ENCODE measurements at places on chromosomes 5 and 9.

DNA sequence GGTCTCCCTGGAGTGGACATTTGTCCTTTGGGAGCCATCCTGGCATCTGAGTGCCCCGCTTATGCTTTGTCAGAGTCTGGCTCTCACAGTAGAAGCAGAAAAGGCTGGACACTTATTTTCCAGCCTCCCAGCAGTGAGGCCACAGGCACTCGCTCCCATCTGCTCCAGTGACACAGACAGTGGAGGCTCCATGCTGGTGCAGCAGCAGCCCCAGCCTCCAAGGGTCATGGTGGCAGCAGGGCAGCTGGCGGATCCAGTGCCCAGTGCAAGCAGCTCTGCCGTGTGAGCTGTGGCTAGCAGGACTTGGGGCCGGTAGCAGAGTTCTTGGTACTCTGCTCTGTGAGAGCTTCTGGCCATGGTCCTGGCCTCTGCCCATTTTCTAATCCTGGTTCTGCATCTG, 157.3 kb upstream of the ALDH1B1 start:
- no peak for DNase-seq

DNA sequence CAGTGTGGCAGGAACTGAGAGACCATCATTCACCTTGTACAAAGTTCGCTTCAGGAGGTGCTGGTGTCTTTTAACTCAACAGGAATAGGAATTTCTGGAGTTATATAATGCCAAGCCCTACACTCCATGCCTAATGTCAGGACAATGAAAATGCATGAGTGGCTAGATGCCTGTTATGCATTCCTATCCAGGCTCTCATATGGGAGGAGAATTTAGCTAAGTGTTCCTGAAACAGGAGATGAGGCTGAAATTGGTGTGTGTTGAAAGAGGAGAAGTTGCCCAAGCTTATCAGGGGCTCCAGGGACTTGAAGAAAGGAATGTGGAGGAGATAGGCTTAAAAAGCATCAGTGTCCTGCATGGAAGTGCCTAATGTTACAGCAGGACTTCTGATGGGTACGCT, 26.8 kb upstream of the PRUNE2 start:
- no peak for DNase-seq

GRCh38 chr9:135874859-135875258, 32.5 kb downstream of the CAMSAP1 start:
- no peak for DNase-seq

DNA sequence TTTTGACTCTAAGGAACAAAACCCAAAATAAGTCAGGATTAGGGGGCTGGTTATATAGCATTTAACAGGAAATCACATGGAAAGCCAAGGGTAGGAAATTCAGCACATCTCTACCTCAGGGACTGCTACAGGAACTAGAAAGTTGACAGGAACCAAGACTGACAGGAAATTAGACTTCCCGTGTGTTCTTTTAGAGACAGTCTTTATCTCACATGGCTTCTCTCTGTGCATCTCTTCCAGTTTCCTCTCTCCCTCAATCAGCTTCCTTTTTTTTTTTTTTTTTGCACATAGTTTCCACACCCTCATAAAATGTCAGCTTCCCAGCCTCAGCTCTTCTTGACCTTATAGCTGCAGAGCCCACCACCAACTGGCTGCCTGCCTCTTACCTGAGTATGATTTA, 4.8 kb downstream of the RECK start:
- no peak for DNase-seq

GRCh38 chr9:107108342-107109130, 174.5 kb upstream of the RAD23B start:
- DNase-seq = no peak

DNA sequence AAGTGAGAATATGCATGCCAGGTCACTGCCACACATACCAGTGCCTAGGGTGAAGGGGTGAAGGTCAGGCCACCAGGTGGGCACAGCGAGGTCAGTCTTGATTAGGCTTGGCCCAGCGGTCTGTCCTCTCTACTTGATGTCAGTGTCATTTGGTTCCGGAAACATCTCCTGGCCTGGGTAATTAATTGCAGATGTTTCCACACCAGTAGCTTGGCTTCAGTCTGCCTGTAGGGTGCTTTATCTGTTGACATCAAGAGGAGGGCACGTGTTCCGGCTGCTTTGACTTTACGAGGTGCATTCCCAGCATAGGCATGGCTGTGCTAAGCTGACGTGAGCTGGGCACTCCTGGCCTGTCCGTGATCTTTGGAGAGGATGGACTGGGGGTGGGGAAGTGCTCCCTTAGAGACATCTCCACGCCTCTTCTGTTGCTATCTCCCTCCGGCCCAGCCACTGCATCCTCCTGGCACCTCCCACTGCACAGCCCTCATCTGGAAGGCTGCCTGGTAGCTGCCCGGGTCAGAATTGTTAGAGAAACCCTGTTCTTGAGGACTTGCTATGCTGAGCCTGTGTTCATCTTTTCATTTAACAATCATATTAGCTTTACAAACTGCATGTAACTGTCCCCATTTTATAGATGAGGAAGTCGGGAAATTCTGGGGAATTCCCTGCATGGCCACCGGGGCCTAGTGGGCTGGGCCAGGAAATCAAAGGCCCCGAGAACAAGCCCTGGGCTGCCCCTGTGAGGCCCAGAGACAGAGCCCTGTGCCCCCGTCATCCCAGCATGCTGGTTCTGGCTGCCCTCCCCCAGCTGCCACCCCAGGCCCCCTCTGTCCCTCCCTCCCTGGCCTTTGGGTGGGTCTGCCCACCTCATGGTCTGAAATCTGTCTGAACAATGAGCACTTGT, 29.1 kb downstream of the JADE2 start:
- no peak for DNase-seq

- DNase-seq = no peak
Measured at GRCh38 chr5:143182901-143183820, 220.3 kb downstream of the NR3C1 start.

DNA sequence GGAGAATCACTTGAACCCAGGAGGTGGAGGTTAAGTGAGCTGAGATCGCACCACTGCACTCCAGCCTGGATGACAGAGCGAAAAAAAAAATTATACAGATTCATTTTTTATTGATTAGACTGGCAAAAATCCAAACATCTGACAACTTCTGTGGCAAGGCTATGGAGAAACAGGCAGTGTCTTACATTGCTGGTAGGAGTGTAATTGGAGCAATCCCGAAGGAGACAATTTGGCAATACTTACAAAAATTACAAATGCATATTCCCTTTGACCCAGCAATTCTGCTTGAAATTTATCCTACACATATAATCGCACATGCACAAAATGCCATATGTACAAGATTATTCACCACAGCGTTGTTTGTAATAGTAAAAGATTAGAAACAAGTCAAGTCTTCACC, 86.8 kb downstream of the MAPKAP1 start:
- no peak for DNase-seq

- no peak for DNase-seq
Measured at GRCh38 chr5:124697933-124698591, 48.4 kb downstream of the ZNF608 start.

GRCh38 chr9:3014178-3014577, 170.3 kb upstream of the PUM3 start:
- no peak for DNase-seq

- DNase-seq = no peak
Measured at GRCh38 chr9:132908635-132909034, 29.9 kb downstream of the SPACA9 start.

GRCh38 chr5:167923396-167923795, 368.0 kb upstream of the WWC1 start:
- no peak for DNase-seq

DNA sequence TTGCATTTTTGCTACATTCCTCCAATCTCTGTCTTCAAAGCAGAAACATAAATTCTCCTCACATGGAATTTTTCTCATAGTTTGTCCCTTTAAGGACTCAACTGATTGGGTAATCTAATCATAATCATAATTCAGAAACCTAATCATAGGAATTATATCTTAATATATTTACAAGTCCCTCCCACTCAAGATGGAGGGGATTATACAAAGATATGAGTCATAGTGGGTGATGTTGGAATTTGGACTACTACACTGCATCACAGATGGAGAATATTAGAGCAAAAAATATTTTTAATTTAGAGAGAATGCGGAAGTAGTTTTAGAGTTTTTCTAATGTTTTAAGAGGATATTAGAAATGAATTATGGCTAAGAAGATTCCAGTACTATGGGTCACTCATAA, 1034.0 kb downstream of the DTWD2 start:
- no peak for DNase-seq

DNA sequence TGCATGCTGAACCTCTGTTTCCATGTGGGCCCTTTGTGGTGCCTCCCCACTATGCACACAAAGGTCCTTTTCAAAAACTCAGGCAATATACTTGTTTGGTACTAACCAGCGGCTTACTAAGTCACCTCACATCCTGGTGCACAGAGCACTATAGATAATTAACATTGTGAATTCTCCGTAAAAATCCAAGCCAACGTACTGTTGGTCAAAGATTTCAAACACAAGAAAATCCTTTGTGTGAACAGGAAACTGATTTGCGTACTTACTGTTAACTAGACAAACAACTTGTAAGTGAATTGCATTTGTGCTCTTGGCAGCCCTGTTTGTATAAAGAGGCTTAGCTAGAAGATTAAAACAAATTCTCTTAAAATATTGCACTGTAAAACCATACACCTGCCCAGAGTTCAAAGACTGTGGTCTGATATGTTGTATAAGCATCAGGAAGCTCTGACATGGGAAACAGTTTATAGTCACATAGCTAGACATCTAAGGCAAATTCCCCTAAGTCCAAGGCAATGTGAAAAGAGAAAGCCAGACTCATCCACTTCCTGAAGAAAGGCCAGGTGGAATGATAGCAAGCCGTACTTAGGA, 125.0 kb upstream of the SLC12A2 start:
- no peak for DNase-seq

DNA sequence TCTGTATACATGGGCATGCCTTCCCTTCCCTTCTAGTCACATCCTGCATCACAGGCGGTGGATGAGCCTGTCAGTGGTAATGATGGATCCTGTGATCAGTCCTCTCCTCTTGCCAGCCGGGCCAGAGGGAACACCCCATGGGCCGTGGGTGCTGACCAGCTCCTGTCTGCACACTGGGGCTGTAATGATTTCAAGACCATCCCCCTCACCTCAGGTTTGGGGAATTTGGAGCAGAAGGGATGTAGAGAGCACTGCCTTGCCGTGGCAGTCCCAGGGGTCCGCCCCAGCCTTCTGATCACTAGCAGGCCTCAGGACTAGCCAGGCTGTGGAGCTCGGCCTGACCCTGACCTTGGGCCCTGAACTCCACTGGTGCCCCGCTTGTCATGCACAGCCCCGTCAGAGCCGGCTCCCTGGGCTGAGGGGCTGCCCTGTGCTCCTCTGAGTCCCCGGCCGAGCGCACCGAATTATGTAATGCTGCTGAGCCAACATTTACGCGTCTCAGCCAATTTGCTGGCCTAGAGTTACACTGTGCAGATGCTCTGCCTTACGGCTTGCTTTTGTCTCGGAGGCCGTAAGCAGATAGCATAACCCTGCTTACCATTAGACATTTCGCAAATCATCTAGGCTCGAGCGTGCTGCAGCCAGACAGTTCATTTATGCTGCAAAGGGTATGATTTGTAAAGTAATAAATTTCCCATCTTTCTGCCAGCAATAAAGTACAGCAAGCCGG, 155.3 kb downstream of the MACROH2A1 start:
- DNase-seq = no peak

DNA sequence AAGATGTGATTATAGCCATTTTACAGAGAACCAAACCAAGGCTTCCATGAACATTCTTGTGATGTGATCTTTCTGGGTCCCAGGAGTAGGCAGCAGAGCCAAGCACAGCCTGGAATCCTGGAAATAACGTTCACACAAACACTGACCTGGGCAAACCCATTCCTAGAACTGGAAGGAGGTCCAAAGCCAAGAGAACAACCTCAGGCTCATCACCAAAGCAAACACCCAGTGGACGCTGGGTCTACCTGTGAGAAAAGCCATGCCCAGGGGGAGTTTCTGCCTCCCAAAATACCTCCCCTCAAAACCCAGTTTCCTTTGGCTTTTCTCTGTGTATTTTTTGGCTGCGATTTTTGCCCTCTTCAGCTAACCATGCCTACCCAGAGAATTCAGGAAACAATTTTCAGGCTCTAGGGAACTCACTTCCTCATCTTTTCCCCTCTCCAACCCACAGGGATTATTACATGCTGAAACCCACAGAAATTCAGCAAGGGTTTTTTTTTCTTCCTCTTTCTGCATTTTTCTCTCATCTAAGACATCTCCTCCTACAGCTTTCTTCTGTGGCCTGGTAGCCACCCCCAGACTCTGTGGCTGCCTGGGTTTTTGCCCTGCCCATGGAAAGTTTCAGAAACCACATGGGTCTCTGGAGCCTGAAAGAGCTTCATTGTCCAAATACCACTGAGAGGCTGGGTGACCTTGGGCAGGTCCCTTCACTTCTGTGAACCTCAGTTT, 75.0 kb downstream of the TNC start:
- no peak for DNase-seq

DNA sequence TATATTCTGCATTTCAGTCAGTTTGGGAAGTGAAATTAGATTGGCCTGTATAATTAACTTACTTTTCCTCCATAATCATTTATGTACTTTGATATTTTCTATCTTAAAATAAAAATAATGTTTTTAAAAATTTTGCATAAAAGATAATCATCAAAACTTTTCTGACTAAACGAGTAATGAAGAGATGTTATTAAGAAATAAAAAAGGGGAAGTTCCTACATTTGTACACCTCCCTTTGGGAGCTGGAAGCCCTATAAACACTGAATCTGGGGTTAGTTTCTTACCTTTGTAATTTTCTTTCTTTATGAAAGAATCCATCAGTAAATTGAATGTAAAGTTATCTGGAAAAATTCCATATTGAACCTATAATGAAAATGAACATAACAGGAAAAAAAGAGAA, 86.2 kb downstream of the MRPS27 start:
- DNase-seq = no peak

GRCh38 chr5:122263352-122264030, 48.5 kb upstream of the SNCAIP start:
- no peak for DNase-seq

- DNase-seq = no peak
Measured at GRCh38 chr9:76542360-76542759, 83.4 kb downstream of the GCNT1 start.

GRCh38 chr5:179800696-179801201, 5.9 kb downstream of the MGAT4B start:
- DNase-seq = no peak

DNA sequence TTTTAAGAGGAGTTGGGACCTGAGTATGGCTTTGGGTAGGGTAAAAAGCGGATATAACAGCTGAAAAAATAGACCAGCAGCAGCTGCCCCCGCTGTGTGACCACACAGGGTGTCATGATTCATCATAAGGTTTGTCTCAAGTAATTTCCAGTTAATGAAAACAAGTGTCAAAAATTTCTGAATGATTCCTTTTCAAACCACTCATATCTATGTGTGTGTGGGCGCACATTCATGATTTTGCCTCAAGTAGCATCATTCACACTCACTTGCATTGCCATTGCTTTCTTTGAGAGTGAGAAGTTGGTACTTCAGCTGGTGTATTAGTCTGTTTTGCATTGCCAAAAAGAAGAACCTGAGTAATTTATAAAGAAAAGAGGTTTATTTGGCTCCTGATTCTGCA, 12.1 kb upstream of the TNFAIP8 start:
- no peak for DNase-seq

DNA sequence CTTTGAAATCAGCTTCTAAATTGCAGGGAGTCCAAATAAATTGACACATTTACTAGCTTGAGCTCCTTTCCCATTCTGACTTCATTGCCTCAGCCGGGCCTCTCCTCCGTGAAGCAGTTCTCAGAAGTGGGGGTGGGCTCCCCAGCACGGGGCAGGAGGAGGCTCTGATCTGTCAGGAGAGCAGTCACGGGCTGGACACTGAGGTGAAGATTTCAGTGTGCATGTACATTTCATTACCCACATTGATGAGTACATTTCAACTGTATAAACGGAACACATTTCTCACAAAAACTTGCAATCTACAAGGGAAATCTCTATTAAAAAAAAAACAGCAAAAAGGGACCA, 195.9 kb downstream of the SEMA6A start:
- no peak for DNase-seq
